ENCODE measurements at places on chromosomes 6 and 20.

DNA sequence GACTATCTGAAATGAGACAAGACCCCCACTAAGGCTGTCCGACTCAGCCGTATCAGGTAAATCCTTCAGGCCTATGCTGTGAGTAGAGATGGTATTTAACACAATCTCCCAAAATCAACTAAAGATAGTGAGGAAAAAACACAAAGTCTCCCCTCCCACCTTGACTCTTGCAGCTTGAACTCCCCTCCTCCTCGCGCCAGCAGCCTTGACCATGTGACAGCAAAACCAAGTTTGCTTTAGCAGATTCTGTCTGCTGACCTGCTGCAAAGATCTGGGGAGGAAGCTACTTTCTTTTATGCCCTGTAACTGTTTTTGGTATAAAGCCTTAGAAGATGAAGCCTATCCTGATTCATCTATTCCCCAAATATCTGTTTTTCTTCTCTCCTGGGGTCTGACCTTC, 509.5 kb downstream of the CDH26 start:
- no peak for DNase-seq

GRCh38 chr6:138673346-138674014, 100.1 kb upstream of the CCDC28A start:
- DNase-seq: no peak

DNA sequence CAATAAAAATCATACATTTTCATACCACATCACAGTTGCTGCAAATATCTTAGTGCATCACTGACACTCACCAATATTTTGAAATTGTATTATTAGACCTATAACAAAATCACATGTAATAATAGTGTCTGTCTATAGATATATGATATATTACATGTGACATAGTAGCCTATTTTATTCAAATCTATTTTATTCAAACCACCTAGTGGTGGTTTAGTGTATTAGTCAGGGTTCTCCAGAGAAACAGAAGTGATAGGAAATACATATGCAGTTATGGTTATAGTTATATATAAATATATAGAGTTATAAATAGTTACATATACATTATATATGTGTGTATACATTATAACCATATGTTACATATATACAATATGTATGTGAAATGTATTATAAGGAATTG, 366.5 kb upstream of the ARID1B start:
- no peak for DNase-seq

DNA sequence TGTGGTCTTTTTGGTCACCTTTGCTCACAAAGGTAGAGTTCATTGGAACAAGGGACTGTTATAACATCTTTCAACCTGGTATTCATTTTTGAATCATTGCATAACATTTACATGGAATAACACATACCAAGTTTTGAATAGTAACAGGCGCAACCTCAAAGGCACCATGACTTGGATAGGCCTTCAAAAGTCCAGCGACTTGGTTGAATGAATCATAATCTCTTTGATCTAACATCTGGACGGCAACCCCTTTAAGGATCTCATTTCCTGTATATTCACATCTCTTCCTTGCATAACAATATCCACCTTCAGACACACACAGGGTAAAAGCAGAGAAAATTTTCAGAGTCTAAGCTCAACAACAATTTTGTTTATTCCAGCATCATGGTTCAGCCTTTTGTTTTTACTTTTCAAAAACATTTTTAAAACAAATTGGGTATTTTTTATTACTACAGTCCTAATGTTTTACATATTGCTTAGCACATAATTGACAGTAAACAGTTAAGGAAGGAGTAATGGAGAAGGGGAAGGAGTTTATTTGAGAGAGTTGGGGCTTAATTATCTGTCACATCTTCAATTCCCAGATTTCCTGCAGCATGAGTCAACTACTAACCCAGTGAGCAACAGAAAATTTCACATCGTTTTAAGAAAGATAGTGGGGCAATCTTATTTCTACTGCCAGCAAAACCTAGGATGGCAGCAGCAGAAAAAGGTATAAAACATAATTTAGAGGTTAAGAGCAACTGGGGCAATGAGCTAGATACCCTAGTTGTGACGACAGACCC, 41.8 kb upstream of the F13A1 start:
- DNase-seq: no peak

GRCh38 chr6:54179152-54179551, 67.9 kb downstream of the MLIP start:
- DNase-seq: no peak
